ENCODE measurements at places on chromosomes 3 and 15.

DNA sequence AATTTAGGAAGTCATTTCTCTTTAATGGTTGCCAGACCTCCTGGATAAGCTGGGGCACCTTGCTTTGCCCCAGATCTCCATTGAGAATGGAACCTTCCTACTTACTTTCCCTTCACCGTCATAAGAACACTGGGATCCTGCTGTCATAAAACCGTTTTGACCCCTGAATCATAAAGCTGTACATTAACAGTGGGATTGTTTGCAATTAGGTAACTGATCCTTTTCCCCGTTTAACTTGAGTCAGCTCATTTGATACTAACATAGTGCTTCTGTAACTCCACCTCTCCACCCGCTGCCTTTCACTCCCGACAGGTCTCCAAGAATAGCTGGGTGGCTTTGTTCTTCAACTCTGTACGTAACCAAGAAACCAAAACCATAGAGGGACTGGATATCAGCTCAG, 308.2 kb upstream of the WNT5A start:
- no peak for DNase-seq

DNA sequence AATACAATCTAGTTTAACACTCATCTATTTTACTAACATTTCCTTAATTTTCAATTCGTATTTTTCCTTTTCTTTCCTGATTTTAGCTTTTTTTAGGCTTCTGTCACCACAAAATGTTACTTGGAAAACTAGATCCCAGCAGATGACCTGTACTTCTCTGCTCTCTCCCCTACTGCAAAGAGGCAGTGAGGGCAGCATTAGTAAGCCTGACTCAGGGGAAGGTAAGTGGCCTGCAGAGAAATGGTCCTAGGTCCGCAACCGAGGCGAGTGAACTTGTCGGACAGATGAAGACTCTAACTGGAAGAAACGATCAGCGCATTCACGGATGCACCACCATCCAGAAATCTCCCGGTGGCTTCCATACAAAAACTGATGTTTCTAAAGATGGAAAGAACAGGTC, 20.4 kb downstream of the TMEM43 start:
- DNase-seq, result no peak

DNA sequence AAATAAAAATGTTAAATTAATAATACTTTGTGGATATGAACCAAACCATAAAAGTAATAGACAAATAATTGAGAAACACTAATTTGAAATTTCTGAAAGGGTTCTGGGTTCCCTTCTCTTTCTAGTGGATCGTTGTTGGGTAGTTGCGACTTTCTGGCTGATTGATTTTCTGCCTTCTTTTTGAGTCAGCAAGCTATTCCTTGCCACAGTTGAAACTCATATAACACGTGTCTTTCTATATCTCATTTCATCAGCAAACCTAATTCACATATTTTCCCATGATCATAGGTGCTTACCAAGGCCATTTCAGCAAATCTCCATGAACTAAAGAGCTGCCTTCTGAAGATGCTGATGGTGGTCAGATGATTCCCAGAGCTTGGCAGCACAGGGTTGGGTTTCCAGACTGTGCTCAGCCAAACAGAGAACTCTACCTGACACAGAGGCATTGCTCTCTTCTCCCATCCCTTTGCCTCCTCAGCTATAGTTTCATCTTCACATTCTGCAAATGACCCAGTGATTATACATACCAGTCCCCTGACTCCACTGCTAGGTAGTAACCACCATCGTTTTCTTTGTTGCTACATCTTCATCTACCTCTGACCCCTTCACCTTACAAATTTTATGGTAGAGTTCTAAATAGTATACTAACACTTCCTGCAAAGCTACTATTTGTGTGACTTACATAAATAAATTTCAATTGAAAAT, 383.9 kb upstream of the DPH6 start:
- DNase-seq, result no peak

DNA sequence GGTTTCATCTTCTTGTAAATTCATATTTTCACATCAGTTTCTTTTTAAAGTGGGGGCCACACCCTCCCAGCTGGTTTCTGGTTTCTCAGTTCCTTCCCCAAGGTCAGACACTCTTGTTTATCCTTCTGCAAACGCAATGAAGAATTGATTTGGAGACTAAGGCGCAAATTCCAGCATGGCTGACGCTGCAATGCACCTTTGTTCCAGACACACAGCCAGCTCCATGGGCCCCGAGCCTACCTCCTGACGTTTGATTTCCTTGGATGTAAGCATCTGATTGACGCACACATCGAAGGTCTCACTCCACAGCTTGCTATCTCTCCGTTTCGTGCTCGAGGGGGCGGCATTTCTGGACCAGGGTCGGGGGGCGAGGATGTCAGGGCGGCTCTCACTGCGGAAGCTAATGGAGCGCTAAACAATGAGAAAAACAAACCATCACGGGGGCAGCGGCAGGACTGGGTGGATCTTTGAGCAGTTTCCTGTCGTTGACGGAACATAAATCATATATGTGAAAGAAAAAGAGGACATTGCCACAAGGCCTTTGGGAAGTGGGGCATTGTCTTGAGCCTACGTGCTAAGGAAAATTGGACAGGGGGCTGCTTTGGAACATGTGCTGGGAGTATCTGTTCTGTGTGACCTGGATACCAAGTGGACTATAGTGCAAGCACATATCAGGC, 46.9 kb downstream of the ARHGEF3 start:
- DNase-seq, result peak; percentile 13

- DNase-seq, result no peak
Observed at GRCh38 chr15:31084176-31084575, 17.3 kb downstream of the TRPM1 start.

GRCh38 chr3:177476921-177477435, 279.7 kb upstream of the TBL1XR1 start:
- no peak for DNase-seq

GRCh38 chr3:61927332-61927731, 366.0 kb downstream of the PTPRG start:
- no peak for DNase-seq

GRCh38 chr3:54065586-54065985, 56.8 kb upstream of the CACNA2D3 start:
- DNase-seq, result no peak

DNA sequence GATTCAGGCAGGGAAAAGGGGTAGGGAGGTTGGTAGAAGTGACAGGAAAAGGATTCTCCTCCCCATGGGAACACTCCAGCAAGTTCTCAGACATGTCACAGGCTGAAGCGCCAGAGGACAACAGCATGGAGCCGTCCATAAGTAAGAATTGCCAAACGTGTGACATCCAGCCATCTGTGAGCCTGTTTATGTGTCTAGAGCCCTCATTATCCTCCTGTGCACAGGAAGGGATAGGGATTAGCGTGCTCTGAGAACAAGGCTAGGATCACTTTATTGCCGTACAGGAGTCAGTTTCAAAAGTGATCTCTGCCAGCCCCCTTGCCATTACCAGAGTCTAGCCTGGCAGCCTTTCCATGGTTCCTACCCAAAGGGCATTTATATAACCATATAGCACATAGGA, 549.5 kb downstream of the NTRK3 start:
- DNase-seq, result no peak

- DNase-seq, result no peak
Observed at GRCh38 chr15:57676585-57676984, 29.9 kb upstream of the POLR2M start.

GRCh38 chr3:39222462-39222861, 30.1 kb upstream of the XIRP1 start:
- no peak for DNase-seq

DNA sequence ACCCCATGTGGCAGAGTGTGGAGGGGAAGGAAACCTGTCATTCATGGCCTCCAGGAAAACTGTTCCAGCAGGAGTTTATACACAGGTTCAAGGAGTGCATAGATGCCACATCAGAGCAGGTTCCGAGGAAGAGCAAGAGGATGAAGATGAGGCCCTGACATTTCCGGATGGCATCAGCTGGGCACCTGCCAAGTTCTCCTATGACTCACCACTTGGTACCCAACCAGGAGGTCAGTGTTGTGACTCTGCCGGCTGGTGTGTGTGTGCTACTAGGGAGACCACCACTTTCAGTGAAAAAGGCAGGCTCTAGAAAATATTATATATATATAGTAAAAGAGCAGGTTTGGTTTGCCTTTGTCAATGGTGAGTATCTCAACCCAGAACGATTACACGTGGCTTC, 69.3 kb downstream of the NTRK3 start:
- no peak for DNase-seq

GRCh38 chr3:115022835-115023398, 124.2 kb downstream of the ZBTB20 start:
- no peak for DNase-seq
